ENCODE measurements at places on chromosomes 6 and 20.

DNA sequence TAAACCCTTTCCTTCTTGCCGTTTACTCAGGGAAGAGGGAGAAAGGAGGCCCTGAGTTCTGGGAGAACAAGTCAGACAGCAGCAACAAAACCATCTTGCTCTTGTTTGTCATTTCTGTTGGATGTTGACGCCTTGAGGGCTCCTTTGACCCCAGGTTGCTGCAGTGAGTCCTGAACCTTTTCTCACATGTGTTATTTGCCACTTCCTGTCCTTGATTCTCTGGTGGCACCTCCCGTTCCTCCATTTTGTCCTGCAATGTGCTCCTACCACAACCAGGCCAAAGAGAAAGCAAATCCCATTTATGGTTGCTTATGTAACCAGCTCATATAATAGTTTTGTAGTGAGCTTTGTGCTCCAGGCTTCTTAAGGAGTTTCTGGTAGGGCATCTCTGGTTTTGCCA, 66.6 kb upstream of the ADGRF4 start:
- no peak for DNase-seq

- peak; percentile 55 for DNase-seq
Measured at GRCh38 chr6:7529141-7529540, 12.3 kb upstream of the DSP start.

DNA sequence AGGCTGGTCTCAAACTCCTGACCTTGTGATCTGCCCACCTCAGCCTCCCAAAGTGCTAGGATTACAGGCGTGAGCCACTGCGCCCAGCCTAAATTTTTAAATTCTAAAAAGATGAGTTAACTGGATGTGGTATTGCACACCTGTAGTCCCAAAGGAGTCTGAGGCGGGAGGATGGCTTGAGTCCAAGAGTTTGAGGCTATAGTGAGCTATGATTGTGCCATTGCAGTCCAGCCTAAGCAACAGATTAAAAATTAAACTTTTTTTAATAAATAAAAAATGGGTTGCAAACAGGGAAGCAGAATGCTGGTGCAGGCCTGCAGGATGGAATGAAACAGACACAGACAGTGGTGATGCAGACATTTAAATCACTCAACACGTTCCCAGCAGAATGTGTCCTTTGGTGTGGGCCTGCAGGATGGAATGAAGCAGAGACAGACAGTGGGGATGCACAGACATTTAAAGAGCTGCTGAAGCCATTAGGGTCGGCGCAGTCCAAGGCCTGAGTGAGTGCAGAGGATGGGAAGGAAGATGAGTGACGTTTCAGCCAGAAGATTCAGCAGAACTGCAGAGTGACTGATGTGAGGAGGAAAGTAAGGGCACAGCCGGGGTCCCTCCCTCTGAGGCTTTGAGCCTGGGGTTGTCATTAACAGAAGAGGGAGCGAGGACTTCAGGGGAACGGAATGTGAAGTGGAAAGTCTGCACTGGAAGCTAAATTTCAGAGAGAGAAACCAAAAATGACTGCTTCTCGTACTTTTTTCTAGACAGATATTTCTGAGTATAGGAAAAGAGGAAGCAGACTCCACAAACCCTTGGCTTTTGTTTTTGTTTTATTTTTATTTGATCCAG, 117.5 kb downstream of the RIN2 start:
- no peak for DNase-seq

GRCh38 chr6:81768150-81768942, 15.9 kb upstream of the TENT5A start:
- DNase-seq: no peak

DNA sequence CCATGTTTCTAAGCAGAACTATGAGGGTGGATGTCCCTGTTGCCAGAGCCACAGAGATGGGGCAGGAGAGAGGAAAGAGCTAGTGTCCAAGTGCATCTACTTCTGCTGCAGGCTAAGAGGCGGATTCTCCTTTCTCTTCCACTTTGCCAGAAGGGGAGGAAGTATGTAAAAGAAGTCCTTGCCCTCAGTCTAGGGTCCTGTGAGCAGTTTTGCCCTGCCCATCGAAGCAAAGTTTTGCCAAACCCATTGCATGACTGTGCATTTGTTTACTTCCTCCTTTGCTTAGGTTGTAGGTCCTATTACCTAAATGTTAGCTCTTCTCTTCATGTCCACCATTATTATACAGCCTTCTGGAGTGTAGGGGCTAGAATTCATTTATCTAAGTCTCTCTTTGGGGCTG, 106.2 kb upstream of the ARMC2 start:
- DNase-seq: no peak

GRCh38 chr20:54116550-54117235, 46.3 kb upstream of the BCAS1 start:
- DNase-seq: no peak

GRCh38 chr6:140571145-140571544, 1196.7 kb upstream of the CITED2 start:
- DNase-seq: no peak

- DNase-seq: no peak
Measured at GRCh38 chr6:136987526-136987925, 57.2 kb downstream of the IL20RA start.

DNA sequence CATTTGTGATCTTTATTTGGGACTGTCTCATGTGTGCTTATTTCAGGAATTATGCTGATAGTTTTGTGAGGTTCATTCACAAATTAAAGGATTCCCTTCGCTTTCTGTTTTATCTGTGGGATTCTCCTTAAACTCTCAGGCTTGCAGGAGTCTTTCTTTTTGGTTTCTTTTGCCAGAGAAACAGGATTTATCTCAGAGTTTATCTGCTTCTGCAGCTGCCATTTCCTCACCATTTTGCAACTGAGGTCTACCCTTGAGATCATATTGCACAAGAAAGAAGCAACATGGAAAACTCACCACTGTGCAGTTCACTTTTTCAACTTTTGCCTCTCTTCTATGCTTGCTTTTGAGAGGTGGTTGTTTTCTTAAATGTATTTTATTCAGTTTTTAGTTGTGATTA, 201.0 kb downstream of the PRL start:
- DNase-seq: no peak

DNA sequence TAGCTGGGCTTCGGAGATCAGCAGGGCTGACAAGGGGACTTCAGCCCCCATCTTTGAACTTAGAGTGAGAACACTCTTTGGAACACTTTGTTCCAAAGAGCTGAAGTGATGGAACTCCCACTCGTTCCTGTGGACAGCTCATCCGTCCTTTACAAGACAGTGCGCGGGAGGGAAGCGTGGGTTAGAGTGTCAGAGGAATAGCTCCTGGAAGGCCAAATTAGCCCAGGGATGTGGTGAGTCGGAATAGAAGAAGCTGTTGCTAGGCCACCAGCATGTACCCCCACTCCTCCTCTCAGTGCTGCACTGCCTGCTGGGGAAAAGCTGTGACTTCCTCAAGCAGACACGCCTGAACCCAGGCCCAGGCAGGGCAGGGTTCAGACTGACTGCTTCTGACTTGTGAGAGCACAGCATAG, 1.7 kb downstream of the SDCBP2 start:
- no peak for DNase-seq

DNA sequence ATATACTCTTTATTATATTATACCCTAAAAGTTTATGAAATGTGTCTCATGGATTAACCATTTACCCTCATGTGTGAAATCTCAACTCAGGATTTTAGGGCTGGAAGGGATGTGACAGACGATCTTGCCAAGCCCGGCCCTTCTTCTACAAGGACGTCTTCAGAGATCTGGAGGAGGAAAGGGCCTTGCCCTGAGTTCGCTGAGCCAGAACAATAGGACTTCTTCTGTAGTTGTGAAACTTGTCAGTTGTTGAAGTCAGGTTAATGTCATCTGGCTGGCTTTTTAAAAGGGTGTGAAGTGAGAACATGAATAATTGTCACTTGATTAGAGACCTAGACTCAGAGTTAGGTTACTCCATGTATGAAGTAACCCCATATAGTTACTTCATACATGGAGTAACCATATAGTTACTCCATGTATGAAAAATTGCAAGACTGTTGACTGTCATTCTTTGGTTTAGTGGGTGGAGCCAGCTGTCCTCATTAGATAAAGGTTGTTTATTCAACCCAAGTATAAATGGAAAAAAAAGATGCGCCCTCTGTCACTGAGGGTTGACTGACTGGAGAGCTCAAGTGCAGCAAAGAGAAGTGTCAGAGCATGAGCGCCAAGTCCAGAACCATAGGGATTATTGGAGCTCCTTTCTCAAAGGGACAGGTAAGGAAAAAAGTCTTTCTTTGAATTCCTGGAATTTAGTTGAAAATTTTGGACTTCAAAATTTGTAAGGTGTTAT, at the start of gene ARG1:
ARG1 (plus strand) TSS at position 541 of the 730 bp plus-strand sequence; CDS start at position 598, 57 bp downstream.
- no peak for DNase-seq

GRCh38 chr6:110876170-110876773, 1.7 kb downstream of the AMD1 start:
- DNase-seq: peak; percentile 78

GRCh38 chr20:45407067-45407745, 883 bp upstream of the DBNDD2 start:
- peak; percentile 43 for DNase-seq

GRCh38 chr6:111642463-111643158, 36.9 kb upstream of the TRAF3IP2 start:
- DNase-seq: peak; percentile 78

DNA sequence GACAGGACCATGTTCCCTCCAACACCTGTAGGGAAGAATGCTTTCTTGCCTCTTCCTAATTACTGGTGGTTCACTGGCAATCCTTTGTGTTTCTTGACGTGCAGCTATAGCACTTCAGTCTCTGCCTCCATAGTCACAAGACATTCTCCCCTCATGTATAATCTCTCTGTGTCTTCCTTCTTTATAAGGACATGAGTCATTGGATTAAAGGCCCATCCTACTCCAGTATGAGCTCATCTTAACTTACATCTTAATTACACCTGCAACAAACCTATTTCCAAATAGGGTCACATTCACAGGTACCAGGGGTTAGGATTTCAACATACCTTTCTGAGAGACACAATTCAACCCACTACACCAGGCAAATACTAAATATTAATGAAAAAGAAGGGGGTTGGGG, 213.6 kb downstream of the RNGTT start:
- no peak for DNase-seq

GRCh38 chr20:4710106-4710475, 11.6 kb upstream of the PRND start:
- DNase-seq: no peak

GRCh38 chr20:50560867-50561266, 50.7 kb downstream of the PTPN1 start:
- no peak for DNase-seq

GRCh38 chr6:148573922-148574321, 172.9 kb upstream of the UST start:
- DNase-seq: no peak

DNA sequence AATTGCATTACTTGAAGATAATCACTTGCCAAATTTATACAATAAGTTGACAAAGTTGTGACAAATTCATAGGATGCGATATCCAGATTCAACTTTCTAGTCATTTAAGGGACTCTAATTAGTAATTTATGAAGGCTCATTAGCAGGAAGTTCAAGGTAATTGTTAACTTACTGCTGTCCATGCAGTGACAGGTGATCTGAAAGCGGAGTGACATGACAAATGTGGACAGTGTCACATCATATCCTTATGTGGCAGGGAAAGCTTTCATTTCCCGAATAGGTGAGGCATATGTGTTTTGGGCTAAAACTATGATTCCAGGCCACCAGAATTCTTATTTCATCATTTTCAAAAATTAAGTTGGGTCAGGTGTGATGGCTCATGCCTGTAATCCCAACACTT, 115.9 kb upstream of the BMP2 start:
- no peak for DNase-seq

DNA sequence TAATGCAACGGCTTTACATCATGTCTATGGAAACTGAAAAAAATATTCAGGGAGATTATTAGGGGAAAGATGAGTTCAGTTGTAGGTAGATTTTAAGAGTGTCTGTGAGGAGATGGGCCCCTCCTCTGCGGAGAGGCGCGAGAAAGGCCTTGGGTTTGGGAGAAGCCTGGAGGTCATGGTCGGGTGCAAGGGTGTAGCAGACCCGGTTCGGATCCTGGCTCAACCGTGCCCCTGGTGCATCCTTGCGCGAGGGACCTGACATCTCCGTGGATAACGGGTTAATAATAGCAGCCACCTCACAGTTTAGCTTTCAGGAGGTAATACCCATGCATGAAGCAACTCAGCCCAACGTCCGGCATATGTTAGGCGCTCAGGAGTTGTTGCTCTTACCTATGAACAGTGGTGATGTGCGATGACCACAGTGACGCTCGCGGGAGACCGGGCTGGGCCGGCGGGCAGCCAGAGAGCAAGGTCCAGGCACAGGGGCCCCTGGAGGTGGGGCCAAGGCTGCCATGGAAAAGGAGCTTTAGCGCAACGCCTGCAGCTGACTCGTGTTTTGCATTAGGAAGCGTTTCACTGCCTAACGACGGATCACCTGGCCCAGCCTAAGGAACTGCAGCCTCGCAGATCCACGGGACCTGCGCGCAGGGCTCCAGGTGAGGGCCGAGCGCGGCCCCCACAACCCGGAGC, 146.4 kb upstream of the ARID1B start:
- no peak for DNase-seq

DNA sequence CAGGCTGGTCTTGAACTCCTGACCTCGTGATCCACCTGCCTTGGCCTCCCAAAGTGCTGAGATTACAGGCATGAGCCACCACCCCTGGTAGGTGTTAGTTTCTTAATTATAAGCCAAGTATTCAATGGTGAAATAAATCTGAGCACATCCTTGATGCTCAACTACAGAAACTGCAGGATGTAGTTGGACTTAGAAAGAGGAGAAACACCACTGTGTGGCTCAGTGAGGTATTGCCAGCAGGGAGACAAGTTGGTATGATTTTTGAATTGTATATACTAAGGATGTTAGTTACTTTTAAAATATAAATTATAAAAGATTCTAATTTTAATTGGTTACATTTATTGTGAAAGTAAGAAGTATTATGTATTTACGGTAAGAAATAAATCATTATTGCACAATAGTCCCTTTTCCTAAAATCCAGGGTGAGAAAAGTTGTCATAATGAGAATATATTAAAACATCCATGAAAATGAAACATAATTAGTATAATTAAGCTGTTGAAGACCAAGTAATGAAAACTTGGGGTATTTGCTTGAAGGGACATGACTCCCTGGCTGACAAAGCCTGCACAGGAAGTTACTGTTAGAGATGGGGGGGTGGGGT, 17.6 kb downstream of the SLC18B1 start:
- no peak for DNase-seq

- DNase-seq: no peak
Measured at GRCh38 chr6:90715093-90715655, 128.3 kb upstream of the MAP3K7 start.

- no peak for DNase-seq
Measured at GRCh38 chr6:158711264-158711663, 61.4 kb downstream of the SYTL3 start.

DNA sequence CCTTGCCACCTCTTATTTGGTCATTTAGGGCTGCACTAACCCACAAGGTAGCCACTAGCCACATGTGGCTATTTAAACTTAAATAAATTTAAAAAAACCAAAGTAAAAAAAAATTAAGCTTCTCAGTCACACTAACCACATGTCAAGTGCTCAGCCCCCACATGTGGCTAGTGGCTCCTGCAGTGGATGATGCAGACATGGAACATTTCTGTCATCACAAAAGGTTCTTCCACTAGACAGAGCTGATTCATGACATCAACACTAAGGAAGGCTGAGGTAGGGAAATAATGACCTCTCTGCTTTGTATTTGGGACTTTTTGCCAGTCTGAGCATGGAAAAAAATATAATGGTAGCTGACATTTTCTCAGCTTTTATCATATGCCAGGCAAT, 173.0 kb upstream of the FERMT1 start:
- DNase-seq: no peak
